ENCODE measurements at places on chromosomes 13 and 19.

GRCh38 chr13:73698859-73699258 is 435.3 kb downstream of the KLF12 start:
- DNase-seq, result no peak

- DNase-seq, result no peak
These were observed 389.3 kb downstream of the FGF9 start for GRCh38 chr13:22060187-22060586.

- DNase-seq, result no peak
These were observed 1.1 kb upstream of the GTF3A start for GRCh38 chr13:27423333-27423732.

DNA sequence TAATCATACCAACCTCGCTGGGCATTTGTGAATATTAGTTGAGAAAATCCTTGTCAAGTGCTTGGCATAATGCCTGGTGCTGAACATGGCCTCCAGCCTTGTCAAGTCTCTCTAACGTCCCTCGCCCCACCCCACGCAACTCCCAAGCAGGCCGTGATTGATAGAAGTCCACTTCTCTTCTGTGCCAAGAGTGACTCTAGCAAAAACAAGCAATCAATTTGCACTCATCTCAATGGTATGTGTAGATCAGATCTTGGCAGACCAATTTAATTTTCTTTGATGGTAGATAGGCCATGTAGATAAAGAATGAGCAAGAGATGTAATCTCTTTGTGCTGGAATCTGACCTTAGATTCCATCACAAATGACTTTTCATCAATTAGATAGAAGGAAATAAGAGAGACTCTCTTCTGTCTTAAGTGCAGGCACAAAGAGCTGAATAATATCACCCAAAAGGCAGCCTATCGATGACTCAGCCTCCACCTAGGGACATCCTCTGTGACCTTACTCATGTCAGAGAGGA is 31.0 kb upstream of the KATNAL1 start:
- no peak for DNase-seq

DNA sequence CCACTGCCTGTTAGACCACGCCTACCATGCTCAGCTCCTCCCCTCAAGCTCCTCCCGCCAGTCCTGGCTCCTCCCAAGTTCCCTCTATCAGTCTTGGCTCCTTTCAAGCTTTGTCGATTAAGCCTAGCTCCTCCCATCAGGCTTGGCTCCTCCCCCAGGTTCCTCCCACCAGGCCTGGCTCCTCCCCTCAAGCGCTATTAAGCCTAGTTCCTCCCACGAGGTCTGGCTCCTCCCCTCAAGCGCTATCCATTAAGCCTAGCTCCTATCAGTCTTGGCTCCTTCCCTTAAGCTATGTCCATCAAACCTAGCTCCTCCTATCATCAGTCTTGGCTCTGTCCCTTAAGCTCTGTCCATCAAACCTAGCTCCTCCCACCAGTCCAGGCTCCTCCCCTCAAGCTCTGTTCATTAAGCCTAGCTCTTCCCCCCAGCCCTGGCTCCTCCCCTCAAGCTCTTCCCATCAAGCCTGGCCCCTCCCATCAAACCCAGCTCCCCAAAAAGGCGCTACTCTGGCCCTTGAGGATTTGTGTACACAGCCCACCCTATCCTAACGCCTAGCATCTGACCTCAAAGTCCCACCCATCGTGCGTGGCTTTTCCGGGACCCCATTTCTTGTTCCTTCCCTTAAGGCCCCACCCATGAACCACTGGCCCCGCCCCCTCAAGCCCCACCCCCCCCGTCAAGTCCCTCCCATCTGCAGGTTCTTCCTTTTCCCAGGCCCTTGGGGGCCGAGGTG is 10.0 kb downstream of the CAMSAP3 start:
- no peak for DNase-seq

DNA sequence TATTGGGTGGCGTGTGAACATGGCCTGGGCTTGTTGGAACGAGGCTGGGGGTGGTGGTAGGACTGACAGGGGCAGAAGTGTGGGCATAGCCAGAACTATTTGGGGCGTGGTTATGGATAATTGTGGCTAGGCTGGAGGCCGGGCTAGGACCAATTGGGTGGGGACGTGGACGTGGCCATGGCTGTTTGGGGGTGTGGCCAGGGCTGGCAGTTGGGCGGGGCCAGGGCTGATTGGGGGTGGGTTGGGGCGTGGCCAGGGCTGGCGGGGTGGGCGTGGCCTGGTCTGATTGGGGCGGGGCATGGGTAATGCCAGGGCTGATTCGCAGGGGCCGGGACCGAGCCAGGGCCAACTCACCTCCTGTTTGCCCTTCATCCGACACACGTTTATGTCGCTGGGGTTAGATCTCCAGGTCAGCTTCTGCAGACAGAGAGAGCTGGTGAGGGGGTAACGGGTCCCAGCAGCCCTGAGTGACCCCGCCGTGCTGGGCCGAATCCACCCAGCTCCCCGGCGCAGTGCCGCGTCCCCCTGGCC is 2.8 kb downstream of the SEMA6B start:
- no peak for DNase-seq

DNA sequence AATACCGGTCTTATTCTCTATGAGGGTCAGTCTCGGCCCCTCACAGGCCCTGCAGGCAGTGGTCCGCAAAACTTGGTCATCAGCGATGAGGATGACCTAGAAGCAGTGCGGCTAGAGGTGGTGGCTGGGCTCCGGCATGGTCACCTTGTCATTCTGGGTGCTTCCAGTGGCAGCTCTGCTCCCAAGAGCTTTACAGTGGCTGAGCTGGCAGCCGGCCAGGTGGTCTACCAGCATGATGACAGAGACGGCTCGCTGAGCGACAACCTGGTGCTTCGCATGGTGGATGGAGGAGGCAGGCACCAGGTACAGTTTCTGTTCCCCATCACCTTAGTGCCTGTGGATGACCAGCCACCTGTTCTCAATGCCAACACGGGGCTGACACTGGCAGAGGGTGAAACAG is 1.8 kb downstream of the FREM2 start:
- no peak for DNase-seq

GRCh38 chr19:53866865-53867224 is 838 bp upstream of the MYADM start:
- no peak for DNase-seq

- no peak for DNase-seq
These were observed 2.9 kb downstream of the SUPT5H start for GRCh38 chr19:39448271-39448670.

DNA sequence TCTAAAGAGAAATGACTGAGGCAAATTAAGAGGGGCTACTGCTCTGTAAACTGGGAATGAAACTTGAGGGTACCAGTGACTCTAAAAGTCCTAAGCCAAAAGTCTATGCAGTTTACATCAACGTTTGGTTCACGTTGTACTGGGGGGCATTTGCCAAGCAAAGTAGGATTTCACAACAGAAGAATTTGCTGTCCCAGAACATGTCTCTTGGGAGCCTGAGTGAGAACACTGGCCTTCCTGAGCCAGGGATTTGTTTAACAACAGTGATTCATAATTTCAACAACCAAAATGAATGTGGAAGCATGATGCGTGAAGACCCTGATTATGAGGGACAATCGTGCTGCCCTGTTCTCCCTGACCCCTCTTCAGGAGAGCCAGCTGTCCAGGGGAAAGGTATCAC is 178.0 kb downstream of the OXGR1 start:
- no peak for DNase-seq

DNA sequence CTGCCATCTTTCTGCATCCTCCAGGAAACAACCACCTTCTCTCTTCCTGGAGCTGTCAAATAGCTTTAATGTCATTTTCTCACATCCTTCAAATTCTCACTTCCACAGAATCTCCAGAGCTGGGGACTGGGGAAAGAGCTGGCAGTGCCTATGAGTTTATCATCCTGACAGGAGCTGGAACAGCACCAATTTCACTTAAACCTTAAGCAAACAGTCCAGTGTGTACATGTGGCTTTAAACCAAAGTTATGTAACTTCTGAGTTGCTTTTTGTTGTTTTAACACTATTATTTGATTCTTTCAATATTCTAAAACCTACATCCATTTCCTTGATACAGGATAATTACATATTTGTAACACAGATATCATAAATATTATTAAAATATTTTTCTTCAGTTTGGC is 331.5 kb upstream of the ARGLU1 start:
- no peak for DNase-seq

DNA sequence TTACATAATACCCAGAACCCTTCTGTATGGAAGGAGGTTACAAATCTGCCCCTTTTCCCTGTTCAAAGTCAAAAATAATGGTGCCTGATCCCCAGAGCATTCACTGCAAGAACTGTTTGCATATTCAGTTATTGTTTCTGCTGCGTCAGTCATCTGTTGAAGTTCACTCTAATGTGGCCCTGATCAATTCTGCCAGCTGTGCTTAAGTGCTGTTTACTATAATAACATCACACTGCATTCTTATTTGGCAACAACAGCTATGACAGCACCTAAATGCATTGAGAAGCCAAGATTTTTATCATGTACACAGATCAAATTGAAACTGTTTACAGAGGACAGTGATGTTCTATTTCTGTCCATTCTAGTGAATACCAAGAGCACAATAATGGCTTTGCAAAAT is 115.9 kb downstream of the DACH1 start:
- no peak for DNase-seq

GRCh38 chr13:91248249-91248648 is 99.2 kb upstream of the MIR17HG start:
- no peak for DNase-seq

DNA sequence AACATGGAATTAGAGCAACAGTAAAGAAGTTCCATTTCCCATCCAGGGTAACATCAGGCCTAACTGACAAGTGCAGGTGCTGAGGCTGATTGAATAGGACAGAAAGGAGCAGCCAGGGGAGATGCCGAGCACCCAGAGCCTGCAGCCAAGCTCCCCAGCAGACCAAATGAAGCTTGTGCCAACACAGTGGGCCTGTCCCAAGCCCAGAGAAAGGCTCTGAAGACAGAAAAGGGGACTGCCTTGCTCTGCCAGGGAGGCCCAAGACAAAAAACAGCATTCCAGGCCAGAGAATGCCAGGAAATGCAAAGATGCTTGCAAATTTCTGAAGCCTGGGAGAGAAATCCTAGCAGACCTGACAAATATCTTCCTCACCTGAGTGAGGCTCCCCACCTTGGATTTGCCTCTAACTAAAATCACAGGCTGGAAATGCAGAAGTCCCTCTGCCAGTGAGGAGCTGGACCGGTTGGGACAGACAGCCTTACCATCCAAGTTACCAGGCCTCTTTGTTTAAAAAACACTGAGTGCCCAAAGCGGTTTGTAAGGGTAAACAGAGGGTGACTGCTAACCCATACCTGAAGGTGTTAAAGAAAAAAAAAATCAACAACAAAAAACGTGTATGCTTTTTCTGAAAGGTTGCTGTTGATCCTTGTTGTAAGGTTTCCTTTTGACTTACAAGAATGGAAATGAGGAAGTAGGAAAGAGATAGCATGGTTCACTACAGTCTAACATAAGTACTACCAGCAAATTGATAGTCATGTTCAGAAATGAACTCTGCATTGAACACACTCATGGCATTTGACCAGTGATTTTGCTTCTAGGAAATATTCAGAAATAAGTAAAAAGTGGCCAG is 11.8 kb upstream of the HMGB1 start:
- DNase-seq, result no peak

- no peak for DNase-seq
These were observed 70.6 kb downstream of the ZNF557 start for GRCh38 chr19:7140137-7140536.

- no peak for DNase-seq
These were observed 647 bp upstream of the KLF12 start for GRCh38 chr13:74134777-74135325.

DNA sequence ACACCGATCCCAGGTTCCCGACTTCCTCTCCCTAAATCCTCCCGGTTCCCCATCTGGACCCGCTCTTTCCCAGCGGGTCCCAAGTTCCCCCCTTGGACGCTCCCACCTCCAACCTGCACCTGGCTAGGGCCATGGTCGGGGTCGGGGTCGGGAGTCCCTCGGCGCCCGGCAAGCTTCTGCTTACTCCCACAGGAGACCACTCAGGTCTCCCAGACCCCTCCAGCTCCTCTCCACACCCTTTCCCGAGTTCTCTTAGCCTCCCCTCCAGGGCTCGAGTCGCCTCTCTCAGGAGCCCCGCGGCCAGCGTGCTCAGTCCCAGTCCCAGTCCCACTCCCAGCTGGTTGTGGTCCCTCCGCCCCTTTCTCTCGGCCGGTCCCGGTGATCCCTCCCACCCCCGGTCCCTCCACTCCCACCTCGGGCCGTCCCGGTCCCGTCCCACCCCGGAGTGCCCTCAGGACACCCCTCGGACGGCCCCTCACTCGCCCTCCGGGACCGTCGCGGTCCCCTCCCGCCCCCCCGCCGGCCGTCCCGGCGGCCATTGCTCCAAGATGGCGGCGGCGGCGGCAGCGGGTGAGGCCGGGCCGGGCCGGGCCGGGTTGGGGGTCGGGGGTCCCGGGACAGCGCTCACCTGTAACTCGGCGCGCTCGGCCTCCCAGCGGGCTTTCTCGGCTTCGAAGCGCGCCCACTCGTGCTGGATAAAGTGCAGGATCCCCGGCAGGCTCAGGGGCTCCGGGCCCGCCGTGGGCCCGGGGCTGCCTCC is at the start of gene FKRP:
FKRP (plus strand) TSS at position 537 of the 760 bp plus-strand sequence. CDS start 9,394 bp downstream, outside the sequence.
- DNase-seq, result no peak

All from stimulated activated CD8-positive, alpha-beta memory T cell treated with anti-CD3 and anti-CD28 coated beads, Interleukin-7, amount 100 ng/mL, for 1 hour (primary cell).